T-helper 22 cell (primary cell): ENCODE measurements at places on chromosomes 5 and 9.

- DNase-seq = no peak
Measured at GRCh38 chr5:1643651-1644392, 120.1 kb upstream of the LPCAT1 start.

DNA sequence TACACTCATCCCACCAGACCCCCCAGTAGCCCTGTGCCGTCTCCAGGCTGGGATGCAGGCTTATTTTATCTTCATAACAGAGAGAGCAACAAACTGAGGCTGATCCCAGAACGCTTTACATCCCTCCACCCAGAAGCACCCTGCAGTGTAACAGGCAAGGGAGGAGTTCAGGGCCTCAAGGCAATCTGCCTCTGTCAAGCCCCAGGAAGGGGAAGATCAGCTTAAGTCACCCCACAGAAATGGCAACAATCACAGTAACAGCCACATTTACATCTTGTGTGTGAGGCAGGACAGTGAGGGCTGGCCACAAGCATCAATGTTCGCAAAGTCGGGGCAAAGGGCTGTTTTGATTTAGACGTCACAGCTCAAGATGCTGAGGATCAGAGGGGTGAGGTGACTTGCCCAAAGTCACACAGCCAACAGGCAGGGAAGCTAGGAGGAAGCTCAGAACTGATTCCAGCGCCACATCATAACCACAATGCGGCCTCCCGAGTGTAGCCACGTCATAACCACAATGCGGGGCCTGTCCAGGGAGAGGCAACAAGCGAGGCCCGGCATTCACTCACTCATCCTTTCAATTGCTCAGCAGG lies 14.4 kb downstream of the STK10 start:
- peak; percentile 70 for DNase-seq

- no peak for DNase-seq
Measured at GRCh38 chr5:19577882-19578281, 410.1 kb downstream of the CDH18 start.

DNA sequence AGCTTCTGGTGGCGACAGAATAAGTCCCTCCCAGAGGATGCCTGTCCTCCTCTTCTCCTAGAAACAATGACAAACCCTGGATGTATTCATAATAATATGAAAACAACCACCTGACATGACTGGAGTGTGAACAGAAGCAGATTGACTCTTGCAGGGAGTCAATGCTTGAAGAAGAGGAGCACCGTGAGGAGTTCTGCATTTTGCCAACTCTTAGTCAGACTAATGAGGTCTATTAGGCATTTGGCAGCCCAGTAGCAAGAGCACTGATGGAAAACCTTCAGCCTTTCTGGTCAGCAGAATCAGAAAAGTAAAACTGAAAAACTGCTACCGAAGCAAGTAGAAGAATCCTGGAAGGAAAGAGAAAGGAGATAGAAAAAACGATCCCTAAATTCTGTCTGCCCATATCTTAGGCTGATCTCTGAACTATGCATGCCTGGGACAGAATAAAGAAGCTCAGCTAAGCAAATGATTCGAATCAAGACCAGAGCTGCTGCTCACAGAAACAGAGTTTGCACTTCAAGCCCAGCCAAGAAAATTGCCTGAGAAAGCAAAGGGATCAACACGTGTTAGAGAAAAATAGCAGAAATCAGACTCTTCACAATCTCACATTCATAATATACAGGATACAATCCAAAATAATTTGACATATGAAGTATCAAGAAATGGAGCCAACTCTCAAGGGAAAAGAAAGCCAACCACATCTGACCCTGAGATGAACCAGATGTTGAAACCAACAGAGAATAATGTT lies 69.5 kb upstream of the OSMR start:
- DNase-seq = no peak

GRCh38 chr5:126462239-126463014 lies 39.2 kb downstream of the GRAMD2B start:
- DNase-seq = no peak

DNA sequence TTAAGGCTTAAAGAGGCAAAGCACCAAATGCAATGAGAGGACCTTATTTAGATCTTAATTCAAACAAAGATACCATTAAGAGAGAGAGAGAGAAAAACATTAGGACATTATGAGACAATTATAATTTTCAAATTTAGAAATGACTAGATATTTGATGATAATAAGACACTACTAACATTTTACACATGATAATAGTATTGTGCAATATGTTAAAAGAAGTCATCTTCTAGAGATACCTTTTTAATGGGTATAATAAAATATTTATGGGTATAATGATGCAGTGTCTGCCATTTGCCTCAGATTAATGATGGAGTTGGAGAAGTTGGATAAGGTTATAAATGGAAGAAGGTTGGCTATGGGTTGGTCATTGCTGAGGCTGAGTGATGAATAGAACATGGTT lies 21.2 kb downstream of the SPAAR start:
- DNase-seq = no peak

DNA sequence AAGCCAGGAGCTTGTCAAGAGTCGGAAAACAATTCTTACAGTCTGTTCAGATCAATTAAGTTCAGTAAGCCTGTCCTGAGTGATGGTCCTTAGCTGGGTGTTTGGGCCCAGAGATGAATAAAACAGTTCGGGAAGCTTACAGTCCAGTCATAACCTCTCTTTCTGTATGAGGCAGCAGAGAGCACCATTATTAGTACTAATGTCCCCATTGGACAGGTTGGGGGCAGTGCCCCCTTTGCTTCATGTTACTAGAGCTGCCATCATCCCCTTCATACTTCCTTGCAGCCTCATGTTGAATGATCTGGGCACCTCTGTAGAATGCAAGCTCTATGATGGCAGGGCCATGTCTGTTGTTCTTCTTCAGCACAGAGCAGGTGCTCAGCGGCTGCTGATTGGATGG lies 9.8 kb downstream of the DOCK2 start:
- no peak for DNase-seq
